Stimulated activated CD4-positive, alpha-beta T cell treated with anti-CD3 and anti-CD28 coated beads, Interleukin-1b, Interleukin-23, amount 100 ng/mL, for 1 hour (primary cell): ENCODE measurements at places on chromosomes 13 and 19.

GRCh38 chr13:29676941-29677452 lies 81.5 kb upstream of the SLC7A1 start:
- no peak for DNase-seq

DNA sequence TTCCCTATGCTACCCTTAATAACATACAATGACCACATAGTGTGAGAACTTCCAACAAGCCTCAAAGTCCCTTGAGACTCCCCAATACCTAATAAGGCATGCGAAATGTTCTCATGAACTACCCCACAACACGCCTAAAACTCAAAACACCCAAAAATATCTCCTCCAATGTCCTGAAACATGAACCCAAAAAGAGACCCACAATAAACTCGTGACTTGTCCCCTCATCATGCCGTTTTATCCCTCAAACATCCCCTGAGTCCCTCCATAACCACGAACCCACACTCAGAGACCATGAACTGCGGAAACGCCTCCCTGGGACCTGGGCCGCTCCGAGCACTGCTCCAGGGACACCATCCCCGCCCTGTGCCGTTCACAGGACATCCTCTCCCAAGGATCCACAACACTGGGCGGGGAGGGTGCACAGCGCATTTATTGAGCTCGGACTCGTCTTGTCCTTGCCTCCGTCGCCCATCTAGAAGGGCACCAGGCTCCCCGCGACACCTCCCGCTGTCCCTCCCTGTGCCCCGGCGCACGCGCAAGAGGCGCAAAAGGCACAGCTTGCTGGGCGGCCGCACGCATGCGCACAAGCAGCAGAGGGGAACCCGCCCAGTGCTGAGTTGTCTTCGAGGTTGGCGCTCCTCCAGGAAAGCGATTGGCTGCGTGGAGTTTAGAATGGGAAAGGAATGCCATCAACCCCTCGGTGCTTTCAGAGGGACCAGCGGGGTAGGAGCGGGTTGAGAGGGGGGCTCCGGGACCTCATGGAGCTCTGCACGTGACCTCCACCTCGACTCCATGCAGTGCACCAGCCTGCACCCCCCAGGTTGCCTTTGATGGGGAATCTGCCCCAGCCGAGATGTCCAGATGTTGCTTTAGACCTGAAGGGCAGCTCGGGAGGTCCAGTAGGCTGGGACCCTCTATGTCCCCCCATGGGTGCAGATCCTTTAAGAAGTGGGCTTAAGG lies 8.8 kb downstream of the FXYD3 start:
- DNase-seq, result peak; percentile 67

DNA sequence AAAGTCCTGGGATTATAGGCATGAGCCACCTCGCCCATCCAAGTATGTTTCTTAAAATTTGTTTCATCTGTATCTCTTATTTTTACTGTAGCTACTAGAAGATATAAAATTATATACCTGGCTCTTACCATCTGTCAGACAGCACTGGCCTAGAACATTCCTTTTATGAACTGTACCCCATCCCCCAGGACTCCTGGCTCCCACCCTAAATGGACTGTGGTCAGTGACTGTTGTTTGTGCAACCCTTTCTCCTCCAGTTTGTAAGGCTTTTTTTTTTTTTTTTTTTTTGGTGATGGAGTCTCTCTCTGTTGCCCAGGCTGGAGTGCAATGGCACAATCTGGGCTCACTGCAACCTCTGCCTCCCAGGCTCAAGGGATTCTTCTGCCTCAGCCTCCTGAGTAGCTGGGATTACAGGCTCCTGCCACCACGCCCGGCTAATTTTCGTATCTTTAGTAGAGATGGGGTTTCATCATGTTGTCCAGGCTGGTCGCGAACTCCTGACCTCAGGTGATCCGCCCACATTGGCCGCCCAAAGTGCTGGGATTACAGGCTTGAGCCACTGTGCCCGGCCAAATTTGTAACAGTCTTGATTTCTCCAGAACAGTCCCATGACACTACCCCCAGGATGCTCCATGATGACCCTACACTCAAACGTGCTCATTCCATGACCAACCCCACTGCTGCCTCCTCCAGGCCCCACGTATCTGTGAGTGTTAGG lies 2.5 kb downstream of the NDUFA3 start:
- DNase-seq, result no peak

- no peak for DNase-seq
Observed at GRCh38 chr13:95354680-95355487, 53.6 kb upstream of the ABCC4 start.

DNA sequence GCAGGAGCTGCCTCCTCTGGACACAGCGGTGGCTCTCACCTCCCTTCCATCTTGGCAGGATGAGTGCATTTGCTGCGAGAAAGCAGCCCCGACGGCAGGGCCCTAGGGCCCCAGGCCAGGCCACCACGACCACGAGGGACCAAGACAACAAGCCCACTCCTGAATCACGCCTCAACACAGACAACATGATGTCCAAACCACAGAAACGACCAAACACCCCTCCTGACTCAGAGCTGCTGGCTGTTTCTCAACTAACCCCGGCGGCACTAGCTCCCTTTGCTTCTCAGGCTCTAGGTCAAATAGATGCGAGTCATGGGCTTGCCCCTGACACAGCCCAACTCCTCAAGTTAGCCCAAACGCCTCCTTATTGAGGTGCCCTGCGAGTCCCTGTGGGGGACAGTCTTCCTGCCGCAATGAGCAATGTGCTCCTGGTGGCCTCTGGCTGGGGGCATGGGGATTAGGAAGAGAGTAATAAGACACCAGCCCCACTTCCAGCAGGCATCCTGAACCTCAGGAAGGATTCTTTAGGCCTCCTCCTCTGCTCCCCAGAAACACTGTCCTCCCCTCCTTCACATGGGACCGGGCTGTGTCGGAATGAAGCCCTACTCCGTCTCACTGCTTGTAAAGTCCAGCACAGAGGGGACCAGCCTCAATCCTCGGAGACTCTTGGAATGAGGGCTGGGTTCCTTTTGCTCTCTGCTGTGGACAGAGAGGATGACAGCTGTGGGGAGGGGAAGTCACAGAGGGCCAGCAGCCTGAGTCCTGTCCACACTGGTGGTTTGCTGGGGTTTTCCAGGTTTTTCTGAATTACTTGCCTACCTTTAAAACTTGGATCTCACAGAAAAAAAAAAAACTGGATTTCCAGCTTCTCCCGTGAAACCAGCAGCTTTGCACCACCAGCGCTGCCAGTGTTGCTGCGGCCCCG lies 6.9 kb upstream of the ATF5 start:
- DNase-seq, result no peak
